ENCODE measurements at places on chromosomes 6 and 20.

- no peak for DNase-seq
These were observed 45.0 kb upstream of the MOXD1 start for GRCh38 chr6:132446141-132446854.

GRCh38 chr6:111970426-111970825, 83.5 kb upstream of the CCN6 start:
- DNase-seq: no peak

GRCh38 chr6:74645108-74645849, 560.6 kb downstream of the COL12A1 start:
- no peak for DNase-seq

DNA sequence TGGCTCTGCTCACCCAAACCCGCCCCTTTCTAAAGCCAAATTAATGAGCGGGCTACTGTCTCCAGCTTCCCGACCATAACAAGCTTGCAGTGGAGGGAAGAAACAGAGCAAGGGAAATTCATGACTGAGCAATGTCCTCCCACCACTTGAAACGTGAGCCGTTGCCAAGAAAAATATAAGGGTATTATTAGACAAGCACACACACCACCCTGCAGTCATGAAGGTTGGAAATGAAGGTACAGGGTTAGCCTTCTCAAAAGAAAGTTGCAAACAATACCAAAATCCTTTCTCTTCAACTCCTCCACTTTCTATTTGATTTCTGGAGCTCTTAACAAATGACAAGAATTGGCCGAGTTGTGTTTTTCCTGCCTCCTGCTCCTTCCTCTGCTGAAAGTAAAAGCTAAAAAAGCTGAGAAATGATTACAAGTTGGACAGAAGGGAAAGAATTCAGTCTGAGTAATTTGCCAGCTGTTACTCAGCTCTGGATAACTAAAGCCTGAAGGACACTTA, 151.1 kb upstream of the B3GAT2 start:
- peak; percentile 5 for DNase-seq

DNA sequence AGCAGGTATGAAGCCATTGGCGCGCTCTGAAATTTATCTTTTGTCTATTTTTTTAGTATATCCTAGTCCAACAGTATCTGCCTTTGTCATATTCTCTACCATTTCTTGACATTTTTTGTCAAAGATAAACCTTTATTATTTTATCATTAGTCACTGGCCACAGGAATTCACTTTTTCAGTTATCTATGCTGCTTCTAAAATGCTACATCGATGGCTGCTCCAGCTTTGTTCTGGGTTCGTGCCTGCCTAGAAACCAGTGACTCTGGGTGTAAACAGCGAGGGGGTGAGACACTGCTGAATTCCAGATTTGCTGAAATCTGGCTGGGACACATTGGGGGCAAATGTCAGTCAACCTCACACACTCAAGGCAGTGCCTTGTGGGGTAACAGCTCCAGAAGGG, 193.4 kb downstream of the CDC5L start:
- DNase-seq: no peak

- DNase-seq: no peak
These were observed 118.4 kb upstream of the SGK1 start for GRCh38 chr6:134436281-134436815.

- DNase-seq: no peak
These were observed 1.1 kb downstream of the FNDC1 start for GRCh38 chr6:159170333-159170672.

GRCh38 chr20:57899554-57899953, 189.7 kb upstream of the PMEPA1 start:
- no peak for DNase-seq

DNA sequence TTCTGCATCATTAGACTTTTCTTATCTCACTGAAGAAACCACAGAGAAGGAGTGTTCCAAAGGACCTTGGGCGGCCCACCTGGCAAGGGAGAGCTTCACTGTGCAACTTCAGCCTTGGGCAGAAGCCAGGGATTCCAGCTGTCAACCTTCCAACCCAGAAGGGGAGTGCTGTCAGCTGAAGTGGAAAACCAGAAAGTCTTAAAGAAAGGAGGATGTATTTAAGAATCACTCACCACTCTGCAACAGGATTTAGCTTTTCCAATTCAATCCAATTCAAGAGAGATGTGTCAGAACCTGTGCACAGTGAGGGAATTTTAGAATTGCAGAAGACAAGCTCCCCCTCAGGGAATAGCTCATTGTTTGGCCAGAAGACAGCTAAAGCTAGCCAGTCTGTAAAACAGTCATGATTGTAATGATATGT, 553.7 kb downstream of the CD83 start:
- no peak for DNase-seq

- DNase-seq: no peak
These were observed 5.9 kb upstream of the TCP11 start for GRCh38 chr6:35147026-35147425.

DNA sequence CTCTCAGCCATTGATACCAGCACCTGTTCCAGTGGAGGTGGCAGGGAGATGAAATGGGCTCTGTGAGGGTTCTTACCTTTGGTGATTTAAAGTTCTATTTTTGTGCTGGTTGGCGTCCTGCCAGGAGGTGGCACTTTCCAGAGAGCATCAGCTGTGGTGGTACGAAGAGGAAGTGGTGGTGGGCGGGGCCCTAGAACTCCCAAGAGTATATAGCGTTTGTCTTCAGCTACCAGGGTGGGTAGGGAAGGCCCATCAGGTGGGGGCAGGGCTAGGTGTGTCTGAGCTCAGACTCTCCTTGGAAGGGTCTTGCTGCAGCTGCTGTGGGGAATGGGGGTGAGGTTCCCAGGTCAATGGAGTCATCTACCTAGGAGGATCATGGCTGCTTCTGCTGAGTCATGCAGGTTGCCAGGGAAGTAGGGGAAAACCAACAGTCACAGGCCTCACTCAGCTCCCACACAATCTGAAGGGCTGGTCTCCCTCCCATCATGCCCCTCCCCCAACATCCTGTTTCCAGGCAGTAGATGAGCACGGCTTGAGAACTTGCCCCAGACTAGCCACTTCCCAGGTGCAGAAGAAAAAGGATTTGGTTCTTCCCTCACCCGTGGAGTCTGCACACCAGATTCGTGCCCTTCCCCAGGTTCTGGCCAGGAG, 46.6 kb downstream of the MOXD1 start:
- no peak for DNase-seq

- no peak for DNase-seq
These were observed 89.9 kb downstream of the PLCB1 start for GRCh38 chr20:8221887-8222419.

DNA sequence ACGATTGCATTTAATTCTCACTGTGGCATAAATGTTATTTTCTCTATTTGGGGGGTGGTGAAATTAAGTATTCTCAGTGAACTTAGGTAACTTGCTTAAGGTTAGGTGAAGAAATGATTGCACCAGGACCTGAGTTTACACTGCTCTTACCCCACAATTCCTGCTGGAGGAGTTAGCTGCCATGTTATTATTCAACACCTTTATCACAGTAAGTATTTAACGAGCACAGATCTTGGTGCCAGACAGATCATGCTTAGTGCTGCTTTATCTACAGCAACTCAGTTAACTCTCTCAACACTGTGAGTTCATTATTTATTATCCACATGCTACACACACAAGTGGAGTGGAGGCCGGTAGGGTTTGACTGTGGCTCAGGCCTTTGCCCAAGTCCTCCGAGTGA, 249.7 kb downstream of the TMEM242 start:
- DNase-seq: no peak

DNA sequence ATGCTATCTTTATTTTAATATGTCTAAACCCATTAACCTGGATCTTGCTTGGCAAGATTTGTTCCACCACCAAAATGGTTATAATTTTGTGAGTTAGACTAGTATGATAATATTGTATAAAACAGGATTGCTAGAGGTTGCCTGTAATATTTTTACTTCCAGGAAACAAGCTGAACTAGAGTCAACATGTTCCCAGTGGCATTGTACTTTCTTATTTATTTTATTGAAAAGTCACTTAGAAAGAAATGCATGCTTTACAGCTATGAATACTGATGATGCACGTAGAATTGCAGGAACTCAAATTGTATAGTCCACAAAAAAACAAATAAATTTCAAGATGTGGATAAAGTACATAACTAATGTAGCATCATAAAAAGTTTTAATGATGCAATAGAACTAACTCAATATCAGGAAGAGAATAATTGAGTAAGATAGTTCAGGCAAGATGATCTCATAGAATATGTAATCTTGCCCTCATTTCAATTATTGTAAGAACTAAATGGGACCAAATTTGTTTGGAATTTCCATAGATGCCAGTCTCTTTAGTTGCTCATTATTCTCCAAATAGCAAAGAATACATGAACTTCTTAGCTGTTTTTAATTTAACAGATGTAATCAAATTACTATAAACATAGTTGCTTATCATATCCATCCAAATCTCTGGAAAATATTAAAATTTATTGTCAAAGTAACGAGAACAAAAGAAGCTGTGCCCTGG, 451.8 kb downstream of the COL12A1 start:
- no peak for DNase-seq

GRCh38 chr6:33607784-33608161, 13.3 kb upstream of the ITPR3 start:
- no peak for DNase-seq

DNA sequence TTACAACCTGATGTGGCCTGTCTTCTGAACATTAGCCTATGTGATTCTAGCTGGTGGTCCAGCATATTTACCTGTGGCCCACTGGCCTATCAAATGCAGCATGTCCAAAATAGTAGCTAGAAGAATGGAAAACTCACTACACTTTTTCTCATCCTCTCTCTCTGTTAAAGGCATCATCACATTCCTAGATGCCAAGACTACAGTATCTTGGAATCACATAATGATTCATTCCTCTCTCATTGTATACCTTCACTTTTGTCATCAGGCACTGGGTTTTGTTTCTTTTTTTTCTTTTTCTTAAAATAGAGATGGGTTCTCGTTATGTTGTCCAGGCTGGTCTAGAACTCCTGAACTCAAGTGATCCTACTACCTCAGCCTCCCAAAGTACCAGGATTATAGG, 45.0 kb downstream of the FAM83B start:
- no peak for DNase-seq
